NCI-H460 (cell line): ENCODE measurements at places on chromosomes 16 and 17.

DNA sequence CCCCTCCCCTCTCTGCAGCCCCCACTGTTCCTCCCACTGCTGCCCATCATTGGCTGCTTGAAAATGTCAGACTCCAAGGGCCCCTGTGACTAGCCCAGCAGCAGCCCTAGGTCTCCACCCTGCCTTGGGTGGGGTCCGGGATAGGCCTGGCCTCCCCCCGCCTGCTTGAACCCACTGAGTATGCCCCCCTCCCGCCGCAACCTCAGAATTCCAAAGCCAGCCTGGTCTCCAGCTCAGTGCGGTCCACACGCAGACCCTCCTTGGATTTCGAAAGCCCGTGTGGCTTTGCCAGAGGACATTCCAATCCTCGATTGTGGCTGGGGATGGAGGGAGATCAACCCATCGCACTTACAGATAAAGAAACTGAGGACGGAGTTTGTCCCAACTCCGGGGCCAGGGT is 6.4 kb downstream of the DPEP1 start:
- no peak for DNase-seq

GRCh38 chr17:54282886-54283285 is 460.2 kb downstream of the KIF2B start:
- no peak for DNase-seq

DNA sequence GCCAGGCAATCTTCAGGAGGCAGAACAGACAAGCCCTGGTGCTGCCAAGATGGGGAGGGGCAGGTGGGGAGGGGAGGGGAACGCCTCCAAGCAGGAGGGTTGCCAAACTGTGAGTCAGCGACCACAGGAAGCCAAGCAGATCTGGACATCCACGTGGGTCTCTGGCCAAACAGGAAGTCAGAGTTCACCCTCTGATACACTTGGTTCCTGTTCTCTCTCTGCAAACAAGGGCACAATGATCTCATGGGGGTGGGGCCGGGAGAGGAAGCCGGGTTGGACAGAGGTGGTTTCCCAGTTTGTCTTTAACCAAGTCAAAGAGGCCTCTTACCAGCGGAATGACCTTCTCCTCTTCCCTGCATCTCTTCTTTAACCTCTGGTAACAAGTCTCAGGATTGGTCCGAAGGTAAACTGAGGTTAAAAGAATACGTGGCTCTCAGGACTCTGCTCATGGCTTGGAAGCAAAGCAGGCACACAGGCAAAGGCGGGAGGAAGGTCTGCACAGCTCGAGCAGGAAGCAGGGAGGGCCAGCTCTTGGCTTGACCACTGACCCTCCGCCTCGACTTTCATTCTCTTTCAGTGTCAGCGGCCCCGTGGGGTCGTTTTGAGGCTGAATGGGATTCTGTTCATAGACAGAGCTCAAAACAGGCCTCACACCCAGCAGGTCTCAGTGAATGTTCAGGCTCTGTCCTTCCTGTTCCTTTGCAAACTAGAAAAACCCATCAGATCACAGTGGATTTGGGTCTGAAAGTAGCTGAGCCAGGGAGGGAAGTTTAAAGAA is 32.9 kb downstream of the TK2 start:
- peak; percentile 100 for DNase-seq

DNA sequence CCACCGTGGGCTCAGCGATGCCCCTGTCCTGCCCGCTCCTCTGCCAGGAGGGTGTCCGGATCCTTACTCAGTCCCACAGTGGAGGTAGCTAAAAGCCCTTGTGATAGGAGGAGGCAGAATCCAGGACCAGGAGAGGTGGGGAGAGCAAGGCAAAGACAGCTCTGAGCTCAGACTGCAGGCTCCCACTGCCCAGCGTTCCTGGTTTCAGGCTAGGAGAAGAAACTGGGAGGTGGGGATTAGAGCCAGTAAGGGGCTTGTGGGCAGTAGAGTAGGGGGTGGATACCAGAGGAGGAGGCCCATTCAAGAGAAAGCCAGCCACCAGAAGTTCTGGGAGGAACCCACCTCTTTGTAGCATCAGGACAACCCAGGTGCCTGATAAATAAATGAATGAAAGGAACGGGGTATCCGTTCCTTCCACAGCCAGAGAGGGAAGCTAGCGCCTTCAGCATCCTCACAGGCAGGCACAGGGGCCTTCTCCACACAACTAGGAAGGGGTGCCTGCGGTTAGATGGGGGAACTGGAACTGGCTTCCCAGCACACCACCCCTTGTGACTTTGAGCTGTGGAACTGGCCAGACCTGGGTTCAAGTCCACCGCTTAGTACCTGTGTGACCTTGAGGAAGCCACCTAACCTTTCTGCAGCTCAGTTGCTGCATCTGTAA is 2.3 kb downstream of the IL21R start:
- no peak for DNase-seq

GRCh38 chr17:78953356-78954350 is 26.1 kb downstream of the LGALS3BP start:
- DNase-seq, result no peak
